ENCODE measurements at places on chromosomes 1 and 21.

- no peak for DNase-seq
These were observed 124.2 kb upstream of the B3GALT2 start for GRCh38 chr1:193310564-193310963.

GRCh38 chr1:23751050-23751814 lies 8.0 kb downstream of the ELOA start:
- peak; percentile 16 for DNase-seq

DNA sequence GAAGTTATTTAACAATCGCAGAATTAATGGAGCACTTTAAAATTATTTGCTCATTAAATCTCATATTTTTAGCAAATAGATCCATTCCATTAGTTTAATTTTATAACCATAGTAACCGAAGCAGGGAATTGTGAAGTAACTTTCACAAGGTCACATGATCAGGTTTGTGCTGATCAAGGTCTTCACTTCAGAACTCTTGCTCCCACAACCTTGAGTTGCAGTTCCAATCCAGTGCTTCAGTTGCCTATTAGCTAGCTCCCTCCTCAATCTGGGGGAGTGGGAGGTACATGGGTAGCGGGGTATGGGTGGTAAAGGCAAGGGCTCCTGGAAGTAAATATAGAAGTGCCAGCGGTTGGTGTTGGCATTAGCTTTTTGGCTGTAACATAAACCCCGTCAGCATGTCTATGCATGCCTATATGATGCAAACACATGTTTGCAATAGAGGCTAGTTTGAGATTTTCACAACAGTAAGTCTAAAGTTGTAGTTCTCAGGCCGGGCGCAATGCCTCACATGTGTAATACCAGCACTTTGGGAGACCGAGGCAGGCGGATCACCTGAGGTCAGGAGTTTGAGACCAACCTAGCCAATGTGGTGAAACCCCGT lies 5.8 kb downstream of the ATP5IF1 start:
- DNase-seq, result no peak

DNA sequence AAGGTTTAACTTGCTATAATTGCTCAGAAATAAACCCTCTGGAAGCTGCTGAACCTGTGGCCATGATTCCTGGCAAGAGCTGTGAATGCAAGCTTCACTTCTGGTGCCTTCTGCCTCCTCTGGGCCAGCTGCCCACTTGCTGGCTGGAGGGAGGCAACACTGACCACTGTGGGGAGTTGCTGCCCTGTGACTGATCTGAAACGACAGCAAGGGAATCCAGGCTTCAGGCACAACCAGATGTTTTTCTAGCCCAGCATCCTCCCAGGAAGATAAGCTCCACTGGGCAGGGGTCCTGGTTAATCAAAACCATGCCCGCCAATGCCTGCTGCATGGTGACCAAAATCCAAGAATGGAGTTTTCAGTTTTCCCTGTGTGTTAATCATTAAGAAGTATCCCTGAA lies 180.0 kb upstream of the HMGB4 start:
- DNase-seq, result no peak

DNA sequence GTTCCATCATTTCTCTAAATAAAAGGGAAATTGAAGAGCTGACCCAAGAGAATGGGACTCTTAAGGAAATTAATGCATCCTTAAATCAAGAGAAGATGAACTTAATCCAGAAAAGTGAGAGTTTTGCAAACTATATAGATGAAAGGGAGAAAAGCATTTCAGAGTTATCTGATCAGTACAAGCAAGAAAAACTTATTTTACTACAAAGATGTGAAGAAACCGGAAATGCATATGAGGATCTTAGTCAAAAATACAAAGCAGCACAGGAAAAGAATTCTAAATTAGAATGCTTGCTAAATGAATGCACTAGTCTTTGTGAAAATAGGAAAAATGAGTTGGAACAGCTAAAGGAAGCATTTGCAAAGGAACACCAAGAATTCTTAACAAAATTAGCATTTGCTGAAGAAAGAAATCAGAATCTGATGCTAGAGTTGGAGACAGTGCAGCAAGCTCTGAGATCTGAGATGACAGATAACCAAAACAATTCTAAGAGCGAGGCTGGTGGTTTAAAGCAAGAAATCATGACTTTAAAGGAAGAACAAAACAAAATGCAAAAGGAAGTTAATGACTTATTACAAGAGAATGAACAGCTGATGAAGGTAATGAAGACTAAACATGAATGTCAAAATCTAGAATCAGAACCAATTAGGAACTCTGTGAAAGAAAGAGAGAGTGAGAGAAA lies 38.4 kb downstream of the CENPF start:
- DNase-seq, result no peak

DNA sequence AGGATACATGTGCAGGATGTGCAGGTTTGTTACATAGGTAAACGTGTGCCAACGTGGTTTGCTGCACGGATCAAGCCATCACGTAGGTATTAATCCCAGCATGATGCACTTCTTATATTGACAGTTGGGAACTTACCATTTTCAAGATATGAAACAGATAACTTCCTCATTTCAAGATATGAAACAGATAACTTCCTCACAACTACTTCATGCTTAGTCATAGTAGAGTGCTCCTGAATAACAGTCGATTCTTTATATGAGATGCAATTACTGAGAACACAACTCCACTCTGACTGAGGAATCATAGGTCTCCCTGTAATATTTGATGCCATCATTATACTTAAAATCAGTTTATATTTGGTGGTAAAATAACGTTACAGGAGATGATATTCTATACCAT lies 1124.3 kb downstream of the AMY1C start:
- no peak for DNase-seq

DNA sequence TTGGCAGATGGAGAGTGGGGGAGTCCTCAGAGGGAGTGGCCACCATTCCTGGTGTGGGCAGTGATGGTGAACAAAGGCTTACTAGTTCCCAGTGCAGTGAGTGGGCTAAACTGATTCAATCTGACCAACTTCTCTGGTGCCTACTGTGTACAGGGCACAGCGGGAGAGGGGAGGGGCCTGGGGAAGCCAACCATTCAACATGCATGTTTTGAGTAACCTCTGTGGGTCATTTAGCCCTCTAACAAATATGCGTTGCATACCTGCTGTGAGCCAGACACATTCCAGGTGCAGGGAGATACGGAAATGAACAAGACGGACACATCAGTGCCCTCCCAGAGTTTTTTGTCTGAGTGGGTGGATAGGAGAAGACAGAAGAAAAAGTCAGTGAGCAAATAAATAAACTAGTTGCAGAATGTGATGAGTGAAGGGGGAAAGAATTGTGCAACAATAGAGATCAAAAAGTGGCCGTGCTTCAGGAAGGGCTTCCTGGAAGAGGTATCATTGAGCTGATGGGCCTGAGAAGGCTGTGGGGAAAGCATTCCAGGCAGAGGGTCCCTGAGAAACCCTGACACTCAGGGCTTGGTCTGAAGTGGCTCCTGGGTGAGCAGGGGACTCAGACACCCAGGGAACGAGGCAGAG lies 78.8 kb downstream of the EPHB2 start:
- no peak for DNase-seq

Data from T-helper 2 cell treated with Interferon-gamma antibody and Interleukin-4, amounts not matched to agents 5 μg/mL and 100 μg/mL, for 36 hours (primary cell).